ENCODE measurements at places on chromosomes 2 and 18.

DNA sequence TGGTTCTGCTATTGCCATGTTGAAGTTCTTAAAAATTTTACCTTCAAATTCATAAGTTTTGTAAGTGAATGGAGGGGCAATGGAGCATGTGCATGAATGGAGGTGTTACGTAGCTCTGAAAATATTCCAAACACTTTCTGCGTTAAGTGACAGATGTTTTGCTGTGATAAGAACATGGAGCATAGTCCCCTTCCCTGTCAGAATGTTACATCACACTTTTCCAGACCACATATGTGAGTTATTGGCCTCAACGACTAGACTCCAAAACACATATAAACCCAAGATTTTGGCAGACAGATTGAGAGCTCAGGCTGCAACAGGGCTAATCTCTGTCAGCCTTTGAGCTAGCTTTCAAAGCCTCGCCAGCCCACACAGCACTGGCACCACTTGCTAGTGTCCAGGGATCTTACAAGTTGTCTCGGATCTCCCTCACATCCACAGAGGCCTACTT, 27.2 kb upstream of the MFSD6 start:
- DNase-seq = no peak

DNA sequence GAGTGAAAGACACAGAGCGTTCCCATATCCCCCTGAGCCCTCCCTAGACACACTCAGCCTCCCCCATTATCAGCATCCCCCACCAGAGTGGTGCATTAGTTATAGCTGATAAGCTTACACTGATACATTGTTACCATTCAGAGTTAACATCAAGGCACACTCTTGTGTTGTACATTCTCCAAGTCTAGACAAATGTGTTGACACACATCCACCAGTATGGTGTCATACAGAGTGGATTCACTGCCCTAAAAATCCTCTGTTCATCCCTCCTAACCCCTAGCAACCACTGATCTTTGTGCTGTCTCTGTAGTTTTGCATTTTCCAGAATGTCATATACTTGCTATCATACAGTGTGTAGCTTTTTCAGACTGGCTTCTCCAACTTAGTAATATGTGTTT, 78.0 kb upstream of the RPL31 start:
- DNase-seq = no peak

DNA sequence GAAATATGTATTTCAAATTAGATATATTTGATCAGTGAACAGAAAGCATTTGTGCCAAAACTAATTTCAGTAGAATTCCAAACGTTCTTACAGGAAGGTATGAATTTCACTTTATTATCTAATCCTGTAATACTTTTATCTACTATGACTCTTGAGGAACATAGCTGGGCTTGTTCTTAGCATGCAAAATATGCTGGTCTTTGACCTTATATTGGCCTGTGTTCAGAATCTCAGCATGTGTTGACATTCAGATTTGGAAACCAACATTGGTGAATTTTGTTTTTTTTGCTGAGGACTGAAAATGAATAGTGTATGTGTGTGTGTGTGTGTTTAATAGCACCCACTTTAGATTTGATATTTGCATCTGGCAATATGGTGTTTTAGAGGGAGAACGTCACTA, 112.2 kb downstream of the MEIS1 start:
- no peak for DNase-seq

GRCh38 chr18:8503248-8503647, 106.0 kb upstream of the RAB12 start:
- DNase-seq = no peak

DNA sequence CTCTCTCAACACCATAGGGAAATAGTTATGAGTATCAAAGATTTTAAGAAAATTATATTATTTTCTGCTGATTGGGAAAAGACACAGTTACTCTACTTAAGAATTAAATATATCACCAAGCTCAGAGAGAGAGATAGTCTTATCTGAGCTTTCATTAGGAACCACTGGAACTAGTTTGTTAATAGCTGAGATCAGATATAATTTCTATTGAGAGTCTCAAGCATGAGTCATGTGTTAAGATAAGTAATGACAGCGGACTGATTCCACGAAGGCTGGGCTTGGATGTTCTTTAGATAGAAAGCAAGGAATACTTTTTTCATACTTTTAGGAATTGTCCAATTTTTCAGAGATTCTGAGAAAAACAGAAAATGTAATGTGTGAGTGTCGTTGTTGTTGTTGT, 44.4 kb upstream of the RBM44 start:
- peak; percentile 9 for DNase-seq

- peak; percentile 73 for DNase-seq
Observed at GRCh38 chr2:67752969-67753368, 309.8 kb downstream of the C1D start.

DNA sequence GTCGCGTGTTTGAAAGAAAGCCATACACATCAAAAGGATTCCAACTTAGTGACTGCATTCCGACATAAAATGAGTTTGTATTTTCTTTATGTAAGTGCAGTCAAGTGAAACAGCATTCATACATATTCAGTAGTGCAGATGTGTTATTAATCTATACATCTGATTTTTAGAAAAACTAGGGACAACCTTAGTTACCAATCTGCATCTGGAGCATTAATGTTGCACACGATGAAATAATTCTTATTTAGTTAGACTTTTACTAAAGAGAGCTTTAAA, 1.9 kb downstream of the GORASP2 start:
- DNase-seq = no peak

GRCh38 chr2:215377283-215377682, 58.6 kb downstream of the FN1 start:
- no peak for DNase-seq

GRCh38 chr2:33984131-33984530, 385.0 kb upstream of the FAM98A start:
- DNase-seq = no peak

DNA sequence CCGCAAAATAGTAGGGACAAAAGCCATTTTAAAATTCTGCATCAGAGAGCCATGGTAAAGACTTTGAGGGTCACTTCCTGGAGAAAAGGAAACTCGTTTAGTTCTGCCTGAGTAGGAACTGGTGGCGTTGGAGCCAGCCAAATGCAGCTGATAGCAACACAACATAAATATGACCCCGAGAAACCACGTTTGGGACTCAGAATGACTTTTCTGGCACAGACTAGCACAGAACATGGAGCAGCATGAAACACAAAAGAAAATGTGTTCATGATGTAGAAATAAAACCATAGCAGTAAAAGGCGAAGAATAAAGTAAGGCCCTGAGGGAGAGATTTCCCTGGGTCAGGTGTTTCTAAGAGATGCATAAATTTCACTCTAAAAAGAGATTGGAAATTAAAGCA, 149.2 kb upstream of the KLHL29 start:
- no peak for DNase-seq

Measured in kidney glomerular epithelial cell (primary cell).